ENCODE measurements at places on chromosomes 1 and 21. TPM values are rescaled to one million over a fixed set of nuclear protein-coding genes. Genes with fewer than 3 reads are reported as not detected.

Gene LRRC71
- total RNA-seq = not detected

- no peak for DNase-seq
Observed at GRCh38 chr1:153563991-153564390, 1.7 kb downstream of the S100A2 start.

- DNase-seq = no peak
Observed at GRCh38 chr1:38818175-38818976, 41.2 kb downstream of the RRAGC start.

Gene NPR1
- total RNA-seq = 39.5 TPM

GRCh38 chr1:203629016-203629506 is 2.4 kb downstream of the ATP2B4 start:
- DNase-seq = no peak

Gene FMO3
- not detected for total RNA-seq

GRCh38 chr21:25688275-25689155 is 46.2 kb downstream of the ATP5PF start:
- no peak for DNase-seq

Measured in renal cortical epithelial cell (primary cell).